ENCODE measurements at places on chromosomes 2 and 18.

DNA sequence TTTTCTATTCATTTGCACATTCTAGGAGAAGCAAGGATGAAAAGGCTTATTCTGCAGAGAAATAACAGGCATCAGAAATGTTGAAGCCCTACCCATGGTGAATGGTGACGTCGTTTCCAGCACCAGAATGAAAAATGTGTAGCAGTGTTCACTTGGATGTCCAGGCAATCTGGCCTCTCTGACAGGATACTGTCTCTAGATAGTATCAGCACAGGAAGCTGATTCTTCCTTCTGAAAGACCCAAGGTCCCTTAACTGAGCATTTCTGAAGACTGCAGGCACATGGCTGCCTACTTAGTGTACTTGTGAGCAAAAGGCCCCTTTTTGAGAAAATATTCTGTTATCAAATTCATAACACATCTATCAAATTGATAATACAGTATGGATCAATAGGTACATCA lies 234.1 kb downstream of the XIRP2 start:
- no peak for DNase-seq

GRCh38 chr18:3223356-3223755 lies 3.6 kb upstream of the MYOM1 start:
- DNase-seq: peak; percentile 56

- no peak for DNase-seq
These were observed 392.8 kb downstream of the TSN start for GRCh38 chr2:122148128-122148767.

GRCh38 chr2:164803776-164804466 lies 37.7 kb downstream of the COBLL1 start:
- no peak for DNase-seq

DNA sequence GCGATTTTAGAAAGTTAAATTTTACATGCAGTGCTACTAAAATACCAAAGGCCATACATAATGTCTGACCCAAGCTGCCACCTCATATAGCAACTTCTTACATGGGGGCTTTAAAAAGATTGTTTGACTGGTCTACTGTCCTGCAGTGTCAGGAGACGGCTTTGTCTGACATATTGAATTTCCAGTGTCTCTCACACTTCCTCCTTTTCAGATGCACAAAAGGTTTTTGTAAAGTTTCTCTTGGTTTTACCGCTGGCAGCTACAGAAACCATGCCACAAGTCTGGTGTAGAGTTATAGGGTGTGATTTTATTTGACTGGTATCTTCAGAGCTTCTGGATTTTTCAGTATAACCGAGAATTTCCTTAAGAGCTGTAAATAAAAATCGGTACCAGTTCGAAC lies 1.1 kb upstream of the ASAP2 start:
- DNase-seq: no peak

DNA sequence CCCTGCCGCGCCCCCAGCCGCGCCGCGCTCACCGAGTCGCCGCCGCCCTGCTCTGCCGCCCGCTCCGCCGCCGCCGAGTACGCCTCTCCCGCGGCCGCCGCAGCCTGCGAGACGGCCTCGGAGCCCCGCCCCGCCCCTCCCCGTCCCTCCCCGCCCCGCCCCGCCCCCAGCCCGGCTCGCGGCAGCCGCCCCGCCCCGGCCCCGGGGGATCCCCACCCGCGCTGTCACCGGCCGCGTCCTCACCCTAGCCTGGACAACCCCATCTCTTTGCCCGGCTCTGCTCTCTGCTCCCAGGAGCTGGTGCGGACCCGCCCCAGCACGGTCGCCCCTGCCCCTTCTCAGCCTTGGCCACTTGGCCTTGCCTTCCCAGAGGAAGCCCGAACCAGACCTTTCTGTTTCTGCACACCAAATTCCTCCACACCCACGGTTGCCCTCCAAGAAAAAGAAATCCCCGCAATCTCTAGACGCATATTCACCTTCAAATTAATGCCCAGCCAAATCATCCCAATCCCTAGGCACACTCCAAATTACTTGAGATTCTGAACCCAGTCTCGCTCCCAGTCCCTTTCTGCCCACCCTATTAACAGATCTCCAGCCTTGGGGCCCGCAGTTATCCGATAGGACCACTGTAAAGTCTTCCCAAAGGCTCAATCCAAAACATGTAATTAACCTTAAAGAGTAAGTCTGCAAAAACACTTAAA lies at the start of gene CYRIA:
CYRIA (minus strand) TSS at position 87 of the 701 bp plus-strand sequence. CDS start 77,715 bp downstream, outside the sequence.
- DNase-seq: peak; percentile 42

GRCh38 chr2:162926501-162926900 lies 87.9 kb upstream of the KCNH7 start:
- DNase-seq: no peak

- no peak for DNase-seq
These were observed 555.2 kb downstream of the STK39 start for GRCh38 chr2:167692191-167692590.

GRCh38 chr2:122100346-122100745 lies 344.9 kb downstream of the TSN start:
- no peak for DNase-seq
